Activated CD4-positive, alpha-beta memory T cell treated with anti-CD3 and anti-CD28 coated beads, Interleukin-2, amount 10 ng/mL, durations not matched to agents 7 days and 5 days (primary cell): ENCODE measurements at places on chromosomes 12 and 14.

GRCh38 chr12:40312982-40313576 is 88.3 kb downstream of the LRRK2 start:
- no peak for DNase-seq

DNA sequence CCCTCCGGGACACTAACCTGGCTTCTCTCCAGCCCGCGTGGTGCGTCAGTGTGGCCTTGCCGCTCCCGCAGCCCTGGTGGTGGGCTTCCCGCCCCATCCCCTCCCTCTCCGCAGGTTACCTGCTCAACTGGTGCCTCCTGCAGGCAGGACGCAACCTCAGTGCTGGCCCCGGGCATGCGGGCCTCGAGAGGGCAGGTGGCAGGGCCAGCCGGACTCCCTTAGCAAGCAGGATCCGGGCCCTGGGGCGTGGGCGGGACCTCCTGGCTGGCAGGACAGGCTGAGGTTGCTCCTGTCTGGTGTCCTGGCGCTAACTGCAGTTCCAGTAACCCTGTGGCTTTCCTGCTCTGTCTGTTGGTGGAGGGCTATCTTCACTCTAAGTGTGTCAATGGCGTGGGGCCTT is 8.6 kb upstream of the ADSS1 start:
- DNase-seq = no peak

DNA sequence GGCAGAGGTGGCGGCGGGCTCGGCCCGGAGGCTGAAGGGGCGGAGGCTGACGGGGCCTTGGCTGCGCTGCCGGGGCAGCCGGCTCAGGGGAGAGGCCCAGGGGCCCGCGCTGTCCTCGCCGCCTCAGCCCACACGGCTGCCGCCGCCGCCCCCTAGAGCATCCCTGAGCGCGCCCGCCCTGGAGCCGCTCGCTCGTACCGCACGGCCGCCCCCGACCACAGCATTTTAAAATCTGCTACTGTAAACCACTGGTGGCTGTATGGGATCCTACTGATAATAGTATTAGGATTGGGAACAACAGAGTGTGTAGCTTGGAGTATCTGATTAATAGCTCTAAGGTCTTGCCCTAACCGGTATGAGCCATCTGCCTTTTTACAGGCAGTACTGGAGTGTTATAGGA is 22.2 kb upstream of the EDDM3A start:
- no peak for DNase-seq

DNA sequence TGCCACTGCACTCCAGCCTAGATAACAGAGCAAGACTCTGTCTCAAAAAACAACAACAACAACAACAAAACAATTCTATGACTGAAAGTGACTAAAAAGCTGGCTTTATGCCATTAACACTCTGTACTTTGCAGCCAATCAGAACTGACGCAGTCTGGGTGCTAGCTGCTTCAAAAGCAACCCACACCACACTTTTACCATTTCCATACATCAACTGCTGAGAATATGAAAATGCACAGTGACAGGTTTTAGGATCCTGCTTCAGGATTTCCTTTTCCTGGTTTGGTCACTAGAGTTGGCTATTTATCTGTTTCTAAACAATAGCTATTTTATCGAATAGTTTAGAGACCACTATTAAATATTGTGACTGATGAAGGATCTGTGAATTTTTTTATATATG is 23.1 kb upstream of the P2RX4 start:
- DNase-seq = no peak

GRCh38 chr14:35898217-35898775 is 72.2 kb downstream of the BRMS1L start:
- no peak for DNase-seq

- DNase-seq = no peak
Observed at GRCh38 chr14:87430214-87430613, 562.8 kb downstream of the GALC start.

GRCh38 chr12:5489760-5490406 is 58.0 kb downstream of the NTF3 start:
- no peak for DNase-seq

- DNase-seq = no peak
Observed at GRCh38 chr14:50910495-50911420, 33.5 kb downstream of the PYGL start.

DNA sequence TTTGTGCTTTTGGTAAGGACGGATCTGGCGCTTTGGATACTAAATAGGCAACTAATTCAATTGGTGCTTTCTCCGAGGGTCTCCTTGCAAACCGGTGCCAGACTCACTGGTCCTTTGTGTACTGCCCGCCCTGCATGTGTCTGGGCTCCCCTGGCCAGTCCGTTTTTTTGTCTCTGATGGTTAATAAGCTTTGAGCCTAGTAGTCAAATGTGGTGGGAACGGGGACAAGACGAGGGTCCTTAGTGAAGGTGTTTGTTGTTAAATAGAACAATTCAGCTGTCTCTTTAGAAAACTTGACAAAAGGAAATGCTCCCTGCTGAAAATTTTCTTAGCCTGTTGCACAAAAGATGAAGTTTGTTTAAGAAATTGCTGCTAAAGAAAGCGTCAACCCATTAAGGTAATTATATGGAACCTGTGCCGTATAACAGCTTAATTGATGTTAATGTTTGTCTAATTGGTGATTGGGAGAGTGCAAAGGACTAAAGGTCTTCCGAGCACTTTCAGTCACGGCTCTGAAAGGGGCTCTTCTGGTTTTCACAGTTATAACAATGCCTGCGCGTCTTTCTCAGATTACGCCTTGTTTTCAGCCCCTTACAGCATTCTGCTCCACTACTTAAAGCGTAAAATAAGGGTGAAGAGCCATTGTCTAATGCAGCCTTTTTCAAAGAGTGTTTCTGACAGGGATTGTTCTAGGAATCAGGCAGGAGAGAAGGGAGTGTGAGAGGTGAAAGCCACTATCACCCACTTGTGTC is 537.4 kb downstream of the PRKD1 start:
- DNase-seq = no peak

DNA sequence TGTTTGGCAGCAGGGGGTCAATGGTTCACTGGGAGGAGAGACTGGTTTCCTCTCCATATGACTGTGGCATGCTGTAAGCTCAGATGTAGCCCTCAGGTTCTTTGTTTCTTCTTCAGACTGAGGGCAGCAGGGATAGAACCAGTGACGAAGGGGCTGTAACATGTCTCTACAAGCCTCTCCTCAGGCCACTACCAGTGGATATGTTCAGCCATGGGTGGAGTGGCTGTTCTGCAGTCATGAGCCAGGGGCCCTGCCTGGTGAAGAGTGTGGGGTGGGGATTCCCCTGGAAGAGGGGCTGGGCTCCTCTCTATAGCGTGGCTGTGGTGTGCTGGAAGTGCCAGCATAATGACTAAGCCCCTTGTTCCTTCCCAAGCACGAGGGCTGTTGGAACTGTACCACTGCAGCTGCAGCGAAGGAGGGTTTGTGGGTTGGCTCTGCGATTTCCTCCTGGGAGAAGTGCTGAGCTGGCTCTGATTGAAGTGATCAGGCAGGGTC is 55.8 kb downstream of the CMAS start:
- DNase-seq = no peak

- DNase-seq = no peak
Observed at GRCh38 chr14:69532561-69533340, 41.9 kb downstream of the CCDC177 start.

DNA sequence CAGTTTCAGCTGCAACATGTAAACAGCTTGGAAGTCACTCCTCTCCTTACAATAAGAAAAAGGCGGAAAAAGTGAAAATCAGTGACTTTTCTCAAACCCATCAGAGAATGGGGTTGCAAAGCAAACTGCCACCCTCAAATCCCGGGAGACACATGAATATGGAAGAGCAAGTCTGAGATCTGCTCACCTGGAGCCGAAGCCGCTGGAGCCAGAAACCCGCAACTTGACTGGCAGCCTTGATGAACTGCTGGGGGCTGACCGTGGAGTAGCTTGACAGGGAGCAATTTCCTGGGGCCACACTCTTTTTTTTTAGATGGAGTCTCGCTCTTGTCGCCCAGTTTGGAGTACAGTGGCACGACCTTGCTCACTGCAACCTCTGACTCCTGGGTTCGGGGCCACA is 208.2 kb downstream of the KIF26A start:
- no peak for DNase-seq

DNA sequence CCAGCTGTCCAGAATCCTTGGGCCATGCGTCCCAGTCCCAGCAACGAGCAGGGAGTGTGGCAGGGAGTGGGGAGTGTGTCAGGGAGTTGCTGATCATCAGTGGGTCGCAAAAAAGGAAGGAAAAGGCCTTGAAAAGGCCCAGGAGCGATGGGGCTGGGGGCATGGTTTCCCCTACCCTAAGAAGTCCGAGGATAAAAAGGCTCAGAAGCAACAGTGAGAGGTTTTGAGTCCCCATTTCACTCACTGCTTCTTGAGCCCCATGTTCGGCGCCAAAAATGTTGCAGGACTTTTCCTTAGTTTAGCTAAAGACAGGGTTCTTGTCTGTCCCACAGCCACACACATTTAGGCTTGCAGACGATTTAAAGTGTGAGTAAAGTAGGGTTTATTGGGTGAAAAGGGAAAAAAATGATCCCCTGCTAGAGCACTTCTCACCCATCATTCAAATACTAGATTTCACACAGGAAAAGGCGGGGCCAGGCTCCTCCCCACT is 189.5 kb downstream of the KCNC2 start:
- DNase-seq = no peak
